ENCODE measurements at places on chromosomes 7 and 10. TPM values are rescaled to one million over a fixed set of nuclear protein-coding genes. Genes with fewer than 3 reads are reported as not detected.

Gene SVOPL
- not detected for total RNA-seq

Gene SYT15
- 1.0 TPM for total RNA-seq

Gene RPEL1
- total RNA-seq = not detected

Gene GFRA1
- total RNA-seq = not detected

- peak overlapping the region; percentile 88 for H3K27ac ChIP-seq
- peaks cover 5% of the 10 kb centered on the region for H3K36me3 ChIP-seq
- peaks cover 18% of the 10 kb centered on the region for H3K4me1 ChIP-seq
- no peak for DNase-seq
Measured at GRCh38 chr7:70679661-70680060, 452.3 kb upstream of the GALNT17 start.

GRCh38 chr7:123665157-123665556 is 9.5 kb downstream of the LMOD2 start:
- H3K27ac ChIP-seq = no peak overlapping the region
- H3K27me3 ChIP-seq = peaks cover 39% of the 10 kb centered on the region
- peaks cover 3% of the 10 kb centered on the region for H3K36me3 ChIP-seq
- no peaks in the 10 kb centered on the region for H3K4me1 ChIP-seq
- no peak overlapping the region for H3K4me3 ChIP-seq

DNA sequence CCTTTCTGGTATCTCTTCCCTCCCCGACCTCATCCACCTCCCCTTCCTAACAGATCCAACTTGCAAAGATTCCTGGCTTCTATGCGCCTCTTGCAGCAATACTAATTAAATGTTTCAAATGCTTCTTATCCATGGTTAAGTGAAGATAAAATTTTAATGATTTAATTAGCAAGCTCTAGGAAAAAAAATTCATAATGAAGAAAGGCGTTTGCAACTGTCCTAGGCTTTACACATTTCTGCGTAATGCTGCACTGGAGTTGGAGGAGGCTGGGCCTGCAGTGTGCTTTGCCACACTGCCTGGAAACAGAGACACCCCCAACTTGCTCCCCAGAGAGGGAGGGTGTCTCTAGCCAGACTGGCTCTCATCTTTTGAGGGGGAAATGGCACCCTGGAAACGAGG is 123.9 kb upstream of the CARD11 start:
- H3K27ac ChIP-seq = no peak overlapping the region
- no peak overlapping the region for H3K4me3 ChIP-seq
- no peak for DNase-seq

DNA sequence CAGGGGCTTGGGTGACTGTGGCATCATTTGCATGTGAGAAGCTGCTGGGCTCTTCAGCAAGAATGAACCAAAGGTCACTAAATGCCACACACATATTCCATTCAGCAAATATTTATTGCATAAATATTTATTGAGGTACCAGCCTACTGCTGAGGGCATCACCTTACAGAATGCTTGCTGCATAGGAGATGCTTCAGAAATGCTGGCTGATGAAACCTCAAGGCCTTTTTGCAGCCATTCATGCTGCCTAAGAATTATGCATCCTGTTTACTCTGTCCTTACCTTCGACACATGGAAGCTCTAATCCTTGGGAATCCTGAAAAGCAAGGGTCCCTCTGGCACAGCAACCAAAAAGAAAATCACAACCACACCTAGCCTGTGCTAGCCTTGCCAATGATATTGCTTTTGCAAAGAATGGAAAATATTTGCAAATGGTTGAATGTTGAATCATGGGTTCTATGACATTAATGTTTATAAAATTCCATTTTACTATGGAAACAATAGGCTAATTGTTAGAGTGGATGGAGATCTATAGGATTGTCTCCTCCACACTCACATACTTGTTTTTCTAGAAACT is 79.6 kb downstream of the PCGF5 start:
- H3K4me3 ChIP-seq = no peak overlapping the region
- peaks cover 10% of the 10 kb centered on the region for H3K4me1 ChIP-seq
- H3K27ac ChIP-seq = no peak overlapping the region
- H3K27me3 ChIP-seq = peaks cover 10% of the 10 kb centered on the region

DNA sequence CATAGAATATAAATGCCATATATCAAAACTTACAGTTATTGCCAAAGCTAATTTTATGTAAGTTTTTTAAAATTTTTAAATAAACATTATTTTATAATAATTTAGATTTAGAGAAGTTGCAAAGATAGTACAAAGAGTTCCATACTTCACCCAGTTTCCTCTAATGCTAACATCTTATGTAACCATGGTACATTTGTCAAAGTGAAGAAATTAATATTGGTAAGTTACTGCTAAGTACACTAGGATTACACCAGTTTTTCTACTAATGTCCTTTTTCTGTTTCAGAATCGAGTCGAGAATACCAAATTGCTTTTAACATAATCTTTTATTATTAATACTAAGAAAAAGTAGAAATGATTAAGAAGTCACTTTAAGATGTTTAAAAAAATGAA is 29.2 kb downstream of the CSGALNACT2 start:
- no peak overlapping the region for H3K27ac ChIP-seq
- H3K27me3 ChIP-seq = no peaks in the 10 kb centered on the region
- peaks cover 16% of the 10 kb centered on the region for H3K36me3 ChIP-seq
- no peak overlapping the region for H3K4me3 ChIP-seq
- DNase-seq = no peak

DNA sequence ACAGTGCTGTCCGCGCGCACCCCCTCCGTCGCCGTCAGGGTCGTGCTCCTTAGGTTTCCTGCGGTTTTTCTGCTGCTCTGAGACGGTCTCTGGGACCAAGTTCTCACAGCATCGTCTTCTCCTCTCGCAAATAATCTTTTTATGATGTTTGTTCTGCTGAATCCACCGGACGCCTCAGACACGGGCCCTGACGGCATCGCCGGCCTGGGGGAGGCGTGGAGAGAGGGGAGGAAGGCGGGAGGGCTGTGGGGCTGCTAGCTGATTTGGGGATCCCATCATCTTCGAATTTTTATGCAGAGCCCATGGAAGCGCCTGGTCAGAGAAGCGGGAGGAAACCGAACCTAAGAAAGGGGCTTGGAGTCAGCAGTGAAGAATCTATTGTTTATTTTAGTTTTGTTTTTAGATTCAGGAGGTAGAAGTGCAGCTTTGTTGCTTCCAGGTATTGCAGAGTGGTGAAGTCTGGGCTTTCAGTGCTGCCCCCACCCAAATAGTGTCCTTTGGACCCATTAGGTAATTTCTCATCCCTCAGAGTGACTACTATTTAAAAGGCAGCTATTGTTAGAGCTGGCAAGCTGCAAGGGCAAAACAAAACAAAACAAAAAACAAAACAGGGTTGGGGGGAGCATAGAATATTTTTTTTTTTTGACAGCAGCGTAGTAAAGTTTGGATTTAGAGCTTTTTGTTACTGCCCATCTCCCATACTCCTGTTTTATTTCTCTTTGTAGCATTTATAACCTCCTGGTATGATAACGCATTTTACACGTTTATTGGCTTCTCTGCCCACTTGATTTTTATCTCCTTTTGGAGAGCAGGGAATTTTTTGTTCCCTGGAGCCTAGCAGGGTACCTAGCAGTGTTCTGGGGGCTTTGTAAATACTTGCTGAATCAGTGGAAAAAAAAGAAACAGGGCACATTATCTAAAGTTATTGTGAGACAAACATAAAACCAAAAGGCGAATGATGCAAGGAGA is 92.6 kb downstream of the SPAG6 start:
- peak overlapping the region; percentile 98 for H3K27ac ChIP-seq
- H3K4me3 ChIP-seq = peak overlapping the region; percentile 93
- H3K36me3 ChIP-seq = peaks cover 2% of the 10 kb centered on the region
- DNase-seq = no peak
- H3K27me3 ChIP-seq = no peaks in the 10 kb centered on the region
- H3K4me1 ChIP-seq = peaks cover 23% of the 10 kb centered on the region

GRCh38 chr7:151709141-151710038 is 167.5 kb downstream of the PRKAG2 start:
- H3K27me3 ChIP-seq = no peaks in the 10 kb centered on the region
- H3K27ac ChIP-seq = no peak overlapping the region

GRCh38 chr7:22476824-22477223 is 23.2 kb downstream of the STEAP1B start:
- peaks cover 15% of the 10 kb centered on the region for H3K27me3 ChIP-seq
- H3K27ac ChIP-seq = no peak overlapping the region
- H3K4me1 ChIP-seq = no peaks in the 10 kb centered on the region

- H3K27me3 ChIP-seq = no peaks in the 10 kb centered on the region
- H3K4me3 ChIP-seq = no peak overlapping the region
- H3K36me3 ChIP-seq = peaks cover 9% of the 10 kb centered on the region
- DNase-seq = no peak
Measured at GRCh38 chr10:112587729-112588128, 140.7 kb downstream of the VTI1A start.

DNA sequence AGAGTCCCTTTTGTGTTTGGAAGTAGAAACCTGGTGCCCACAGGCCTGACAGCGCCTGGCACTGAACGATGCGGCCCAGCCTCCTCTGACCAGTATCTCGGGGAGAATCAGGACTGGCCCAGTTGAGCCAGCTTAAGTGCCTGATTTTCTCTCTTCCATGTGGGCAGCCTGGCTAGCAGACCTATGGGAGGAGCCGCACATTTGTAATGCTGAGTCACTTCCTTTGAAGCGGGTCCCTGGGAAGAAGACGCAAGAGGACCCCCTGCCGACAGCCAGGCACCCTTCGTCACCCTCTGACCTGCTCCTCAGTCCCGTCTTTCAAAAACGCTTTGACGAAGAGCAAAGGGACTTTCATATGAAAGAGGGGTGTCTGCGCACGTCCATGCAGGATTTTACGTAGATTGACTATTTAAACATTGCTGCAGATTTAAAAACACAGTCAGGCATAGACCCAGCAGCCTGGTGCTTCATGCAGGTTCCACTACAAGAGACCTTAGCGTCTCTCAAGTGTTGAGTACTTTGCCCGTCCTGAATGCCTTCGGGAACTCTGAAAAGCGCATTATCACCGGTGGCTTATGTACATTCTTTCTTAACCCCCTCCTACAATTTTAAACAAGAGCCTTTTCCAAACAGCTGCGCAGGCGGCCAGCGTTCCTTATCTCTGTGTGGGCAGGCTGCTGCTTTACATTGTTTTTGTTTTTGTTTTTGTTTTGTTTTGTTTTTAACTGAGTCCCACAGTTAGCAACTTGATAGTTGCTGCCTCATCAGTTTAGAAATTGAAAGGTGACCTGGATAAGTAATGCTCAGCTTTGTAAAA is 36.5 kb upstream of the AP5Z1 start:
- peak overlapping the region; percentile 84 for H3K4me3 ChIP-seq
- H3K4me1 ChIP-seq = peaks cover 39% of the 10 kb centered on the region
- H3K27ac ChIP-seq = peak overlapping the region; percentile 94
- no peaks in the 10 kb centered on the region for H3K27me3 ChIP-seq
- no peak for DNase-seq
- H3K36me3 ChIP-seq = no peaks in the 10 kb centered on the region

- H3K27me3 ChIP-seq = peaks cover 32% of the 10 kb centered on the region
- H3K36me3 ChIP-seq = no peaks in the 10 kb centered on the region
- H3K27ac ChIP-seq = no peak overlapping the region
- H3K4me3 ChIP-seq = no peak overlapping the region
- H3K4me1 ChIP-seq = no peaks in the 10 kb centered on the region
- no peak for DNase-seq
Measured at GRCh38 chr7:41694495-41694894, 8.4 kb downstream of the INHBA start.

DNA sequence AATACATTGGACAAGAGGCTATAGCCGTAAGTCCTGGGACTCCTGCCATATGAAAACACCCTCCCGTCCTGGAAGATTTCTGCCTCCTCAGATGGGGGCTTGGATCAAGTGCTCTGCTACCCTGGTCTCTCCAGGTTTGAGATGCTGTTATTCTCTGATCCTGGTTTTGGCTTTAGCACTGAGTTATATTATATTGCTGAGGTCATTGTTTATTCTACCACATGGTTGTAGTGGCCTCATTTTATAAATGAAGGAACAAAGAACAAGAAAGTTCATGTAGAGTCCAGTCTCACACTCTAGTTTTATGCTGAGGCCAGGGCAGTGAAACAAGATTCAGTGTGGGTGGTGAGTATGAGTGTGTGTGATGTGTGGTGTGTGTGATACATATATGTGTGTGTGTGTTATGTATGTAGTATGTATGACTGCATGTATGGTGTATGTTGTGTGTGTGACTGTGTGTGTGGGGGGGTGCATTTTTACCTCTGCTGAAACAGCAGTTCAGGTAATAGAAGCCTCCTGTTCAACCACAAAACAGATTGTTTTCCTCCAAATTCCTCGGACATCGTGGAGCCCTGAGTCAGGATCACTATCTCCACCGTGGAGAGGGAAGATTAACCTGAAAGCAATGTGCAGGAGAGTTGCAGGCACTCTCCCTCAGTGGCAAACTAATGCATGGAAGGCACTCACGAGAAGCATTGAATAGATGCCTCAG is 80.7 kb downstream of the C7orf25 start:
- no peak for DNase-seq
- H3K27ac ChIP-seq = no peak overlapping the region
- peaks cover 3% of the 10 kb centered on the region for H3K36me3 ChIP-seq

DNA sequence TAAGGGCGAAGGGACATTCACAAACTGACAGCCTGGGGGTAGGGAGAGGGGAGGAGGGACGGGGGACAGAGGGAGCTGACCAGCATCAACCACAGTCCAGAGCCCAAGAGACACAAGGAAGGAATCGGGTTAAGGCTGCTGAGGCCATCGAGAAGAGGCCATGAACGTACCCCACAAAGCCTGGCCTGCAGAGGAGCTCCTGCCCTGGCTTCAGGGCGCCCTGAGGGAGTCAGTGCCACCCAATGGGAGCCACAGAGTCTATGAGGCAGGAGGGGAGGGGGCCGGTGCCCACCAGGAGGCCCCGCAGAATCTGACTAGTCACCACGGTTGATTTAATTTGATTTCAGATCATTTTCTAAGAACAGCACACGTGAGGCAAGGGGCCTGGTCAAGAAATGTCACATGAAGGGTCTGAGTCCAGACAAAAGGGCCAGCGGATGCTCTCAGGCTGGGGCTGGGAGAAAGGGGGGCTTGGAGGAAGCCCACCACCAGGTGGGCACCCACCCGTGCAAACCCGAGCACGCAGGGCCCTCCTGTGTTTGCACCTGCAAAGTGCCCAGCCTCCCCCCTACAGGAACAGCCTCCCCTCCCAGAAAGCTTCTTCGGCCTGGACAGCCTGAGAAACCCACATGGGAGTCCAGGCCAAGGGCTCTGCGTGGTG is 40.4 kb downstream of the CAMK2B start:
- H3K4me3 ChIP-seq = no peak overlapping the region
- no peaks in the 10 kb centered on the region for H3K4me1 ChIP-seq
- DNase-seq = no peak
- H3K36me3 ChIP-seq = no peaks in the 10 kb centered on the region

DNA sequence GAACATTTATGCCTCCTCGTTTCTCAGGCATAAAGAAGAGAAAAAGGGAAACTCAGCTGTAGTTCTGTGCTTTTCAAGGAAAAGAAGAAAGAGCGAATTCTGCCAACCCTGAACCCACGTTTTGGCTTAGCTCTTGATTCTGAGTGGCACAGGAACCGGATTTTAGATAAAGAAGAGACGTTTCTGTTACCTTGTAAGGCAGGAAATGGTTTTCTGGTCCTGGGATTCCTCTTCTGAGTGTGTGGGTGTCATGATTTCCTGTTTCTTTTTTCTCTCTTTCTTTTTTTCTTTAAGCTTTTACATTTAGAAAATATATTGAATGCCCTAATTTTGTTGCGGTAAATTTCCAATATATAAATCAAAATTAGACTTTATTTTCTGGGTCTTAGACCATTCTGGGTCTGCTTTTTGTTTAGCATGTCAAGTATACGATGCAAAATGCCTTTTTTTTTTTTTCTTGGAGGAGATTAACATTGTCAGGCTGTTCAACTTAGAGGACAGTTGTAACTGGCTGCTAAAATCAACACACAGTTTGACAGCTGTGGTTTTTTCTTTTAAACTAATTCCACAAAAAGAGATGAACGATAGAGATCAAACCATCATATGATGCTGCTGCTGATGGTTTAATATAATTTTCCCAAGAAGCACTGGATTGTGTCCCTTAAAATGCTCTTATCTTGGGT is 190.8 kb downstream of the GATA3 start:
- DNase-seq = no peak
- H3K27ac ChIP-seq = peak overlapping the region; percentile 95
- no peaks in the 10 kb centered on the region for H3K27me3 ChIP-seq
- peak overlapping the region; percentile 63 for H3K4me3 ChIP-seq
- H3K4me1 ChIP-seq = peaks cover 41% of the 10 kb centered on the region
